ENCODE measurements at places on chromosomes 7 and 10.

GRCh38 chr7:20232848-20233247 lies 15.7 kb upstream of the MACC1 start:
- no peak for DNase-seq

- DNase-seq: no peak
Measured at GRCh38 chr7:90172624-90173023, 18.4 kb downstream of the STEAP1 start.

DNA sequence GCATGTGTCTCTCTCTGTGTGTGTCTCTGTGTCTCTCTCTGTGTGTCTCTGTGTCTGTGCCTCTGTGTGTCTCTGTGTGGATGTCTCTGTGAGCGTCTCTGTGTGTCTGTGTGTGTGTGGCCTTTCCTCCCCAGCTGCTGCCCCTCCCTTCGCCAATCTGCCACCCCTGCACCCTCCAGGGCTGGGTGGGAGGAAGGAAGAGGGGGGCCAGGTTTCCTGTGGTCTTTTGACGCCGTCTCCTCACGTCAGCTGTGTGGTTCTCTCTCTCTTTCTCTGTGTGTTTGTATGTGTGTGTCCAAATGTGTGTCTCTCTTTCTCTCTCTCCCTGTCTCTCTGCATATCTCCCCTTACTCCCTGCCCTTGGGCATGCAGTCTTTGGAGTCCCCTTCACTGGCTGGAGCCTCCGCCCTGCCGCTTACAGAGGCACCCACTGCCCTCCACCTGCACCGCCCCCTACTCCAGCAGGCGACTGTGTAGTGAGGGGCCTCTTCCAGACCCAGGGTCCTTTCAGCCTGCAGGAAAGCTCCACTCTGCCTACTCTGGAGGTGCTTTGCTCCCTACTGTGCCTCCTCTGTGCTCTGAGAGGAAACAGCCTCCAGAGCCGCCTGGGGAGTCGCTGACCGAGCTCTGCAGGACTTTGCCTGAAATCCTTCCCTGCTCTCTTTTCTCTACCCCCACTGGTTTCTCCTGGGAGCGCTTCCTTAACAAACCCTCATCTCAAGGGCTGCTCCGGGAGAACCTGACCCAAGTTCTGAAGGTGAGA lies 44.2 kb upstream of the C10orf71 start:
- DNase-seq: no peak

GRCh38 chr7:1858435-1859265 lies 188.6 kb downstream of the ELFN1 start:
- DNase-seq: no peak

- DNase-seq: no peak
Measured at GRCh38 chr10:48944171-48944570, 4.5 kb upstream of the LRRC18 start.

GRCh38 chr10:3534433-3534832 lies 250.6 kb downstream of the KLF6 start:
- DNase-seq: no peak

GRCh38 chr7:1961701-1962276 lies 271.0 kb downstream of the MAD1L1 start:
- DNase-seq: no peak

GRCh38 chr7:115410434-115410820 lies 488.5 kb downstream of the MDFIC start:
- no peak for DNase-seq

DNA sequence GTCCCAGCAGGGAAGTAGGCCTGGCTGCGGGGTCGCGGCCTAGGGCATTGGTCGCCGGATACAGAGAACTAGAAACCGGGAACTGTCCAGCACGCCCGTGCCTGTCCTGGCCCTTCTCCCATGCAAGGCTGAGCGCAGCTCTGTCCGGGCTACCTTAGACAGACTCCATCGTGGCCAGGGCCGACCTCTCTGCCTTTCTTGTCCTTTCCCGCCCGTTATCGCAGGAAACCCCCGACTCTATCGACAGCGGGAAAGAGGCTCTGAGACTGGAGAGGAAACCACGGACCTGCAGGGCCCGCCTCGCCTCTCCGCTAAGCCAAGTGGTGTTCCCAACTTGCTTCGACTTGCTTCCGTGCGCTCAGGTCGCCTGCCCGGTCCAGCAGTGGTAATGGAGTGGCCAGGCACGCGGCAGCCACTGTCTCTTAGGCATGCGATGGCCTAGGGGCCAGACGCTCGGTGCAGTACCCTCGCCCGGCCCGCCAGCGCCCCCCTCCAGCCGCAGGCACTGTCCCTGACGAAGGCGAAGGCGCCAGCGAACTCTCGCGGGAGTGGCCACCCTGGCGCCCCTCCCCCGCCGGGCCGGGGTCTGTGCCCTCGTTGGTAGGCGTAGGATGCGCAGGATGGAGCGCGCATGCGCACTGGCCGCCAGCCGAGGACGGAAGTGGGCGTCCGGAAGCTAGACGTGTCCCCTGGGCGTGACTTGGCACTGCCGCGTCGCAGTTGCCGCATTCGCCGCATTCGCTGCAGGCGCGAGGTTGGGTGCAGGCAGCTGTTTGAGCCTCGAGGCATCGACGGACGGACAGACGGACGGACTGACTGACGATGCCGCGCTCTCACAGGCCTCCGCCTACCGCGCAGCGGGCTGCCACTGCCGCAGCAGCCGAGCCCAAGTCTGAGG lies 54.4 kb downstream of the MCMBP start:
- DNase-seq: no peak

Data from GM12891 (cell line).